ENCODE measurements at places on chromosomes 1 and 21.

GRCh38 chr1:33548319-33548718 lies 75.9 kb downstream of the ZSCAN20 start:
- DNase-seq: no peak

DNA sequence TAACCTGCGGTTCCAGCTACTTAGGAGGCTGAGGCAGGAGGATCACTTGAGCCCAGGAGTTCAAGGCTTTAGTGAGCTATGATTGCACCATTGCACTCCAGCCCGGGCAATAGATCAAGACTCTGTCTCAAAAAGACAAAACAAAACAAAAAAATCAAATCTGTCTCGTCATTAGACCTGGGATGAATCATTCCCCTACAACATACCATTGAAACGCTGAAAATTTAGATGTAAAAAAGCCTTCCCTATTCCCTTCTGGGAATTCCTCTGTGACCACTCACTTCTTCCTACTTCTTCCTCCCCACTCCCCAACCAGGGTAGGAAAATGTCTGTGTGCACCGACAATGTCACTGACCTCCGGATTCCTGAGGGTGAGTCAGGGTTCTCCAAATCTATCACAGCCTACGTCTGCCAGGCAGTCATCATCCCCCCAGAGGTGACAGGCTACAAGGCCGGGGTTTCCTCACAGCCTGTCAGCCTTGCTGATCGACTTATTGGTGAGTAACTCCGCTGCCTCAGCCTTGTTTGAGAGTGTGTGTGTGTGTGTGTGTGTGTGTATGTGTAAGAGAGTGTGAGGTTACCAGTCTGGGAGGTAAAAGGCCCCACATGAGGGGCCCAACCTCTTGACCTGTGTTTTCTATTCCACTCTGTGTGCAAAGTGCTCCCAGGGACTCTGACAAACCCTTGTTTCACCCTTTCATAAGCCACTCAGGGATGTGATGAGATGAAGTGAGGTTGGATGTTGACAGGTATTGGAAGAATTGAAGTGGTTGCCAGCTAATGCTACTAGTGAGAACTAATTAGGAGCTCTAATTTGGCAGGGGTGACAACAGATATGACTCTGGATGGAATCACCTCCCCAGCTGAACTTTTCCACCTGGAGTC lies 16.3 kb upstream of the SARS1 start:
- no peak for DNase-seq

- DNase-seq: no peak
Observed at GRCh38 chr1:80876035-80876434, 924.7 kb upstream of the ADGRL2 start.

DNA sequence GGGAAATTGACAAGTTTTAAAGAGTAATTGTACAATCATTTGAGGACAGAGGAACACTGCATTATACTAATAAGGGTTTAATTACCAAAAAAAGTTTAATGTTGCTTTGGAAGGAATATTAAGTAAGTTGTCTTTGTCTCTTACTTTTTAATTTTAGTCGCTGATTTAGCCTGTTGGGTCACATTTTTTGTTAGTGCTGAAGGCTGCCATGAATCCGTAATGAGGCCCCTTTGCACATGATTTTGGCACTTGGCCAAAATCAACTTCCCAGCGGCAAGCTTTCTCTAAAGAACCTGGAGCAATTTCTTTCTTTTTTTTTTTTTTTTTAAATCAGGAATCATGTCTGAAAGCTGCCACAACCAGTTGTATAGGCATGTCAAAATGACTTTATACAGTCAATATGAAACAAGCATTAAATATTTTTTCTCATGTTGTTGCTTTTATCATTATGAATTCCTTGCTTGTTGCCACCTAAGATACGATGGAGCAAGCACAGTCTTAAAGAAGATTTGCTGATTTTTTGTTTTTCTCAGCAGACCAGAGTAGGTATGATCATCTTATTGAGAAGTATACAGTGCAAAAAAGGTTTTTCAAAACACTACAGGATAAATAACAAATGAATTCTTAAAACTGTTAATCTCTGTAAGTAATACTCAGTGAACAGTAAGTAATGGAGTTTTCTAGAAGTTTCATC lies 690.4 kb downstream of the USP25 start:
- DNase-seq: no peak

GRCh38 chr21:42373196-42373907 lies 7.0 kb upstream of the TFF1 start:
- DNase-seq: no peak

- DNase-seq: no peak
Observed at GRCh38 chr21:43648171-43648570, 11.1 kb downstream of the HSF2BP start.

- DNase-seq: no peak
Observed at GRCh38 chr1:27605300-27605766, 1.4 kb upstream of the AHDC1 start.

GRCh38 chr1:20061866-20062265 lies 8.1 kb upstream of the PLA2G5 start:
- DNase-seq: no peak

GRCh38 chr1:34924759-34925555 lies 4.5 kb downstream of the DLGAP3 start:
- peak; percentile 37 for DNase-seq

GRCh38 chr1:183877053-183877720 lies 72.3 kb downstream of the RGL1 start:
- DNase-seq: no peak

DNA sequence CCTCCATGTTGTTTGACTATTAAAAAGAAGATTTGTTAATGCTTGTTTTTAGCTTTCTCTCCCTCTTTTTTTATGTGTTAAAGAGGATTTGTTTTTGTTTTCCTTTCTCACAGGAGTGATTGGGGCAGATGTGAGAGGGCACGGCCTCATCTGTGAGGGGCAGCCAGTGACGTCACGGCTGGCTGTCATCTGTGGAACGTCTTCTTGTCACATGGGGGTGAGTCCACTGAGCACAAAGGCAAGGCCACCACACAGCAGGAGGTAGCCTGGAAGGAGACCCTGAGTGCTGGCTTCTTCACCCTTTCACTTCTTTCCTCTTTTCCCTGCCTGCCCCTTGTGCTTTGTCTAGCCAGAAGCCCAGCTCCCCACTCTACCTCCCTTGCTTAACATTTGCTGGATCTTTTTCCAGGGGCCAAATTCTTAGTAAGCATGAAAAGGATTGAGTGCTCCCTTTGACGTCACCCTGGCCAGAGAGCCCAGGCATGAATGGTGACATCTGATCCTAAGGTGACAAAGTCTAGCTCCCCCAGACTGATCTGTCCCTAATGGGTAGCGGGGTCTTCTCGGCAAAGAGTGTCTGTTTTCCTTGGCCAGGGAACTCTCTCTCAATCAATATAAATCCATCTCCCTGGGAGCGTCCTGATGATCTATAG lies 257.2 kb downstream of the FGGY start:
- no peak for DNase-seq

- peak; percentile 9 for DNase-seq
Observed at GRCh38 chr1:54763816-54764132, 549 bp downstream of the PARS2 start.

Measured in stimulated activated CD4-positive, alpha-beta T cell treated with anti-CD3 and anti-CD28 coated beads, Interleukin-4, amount 100 ng/mL, for 4 hours (primary cell).